Nucleus accumbens (tissue), 56 donors: ENCODE measurements at places on chromosomes 3 and 15.
A peak's percentile ranks its signal among the peaks of the same experiment; 100 is the strongest.

- no peak for DNase-seq
Observed at GRCh38 chr3:128922804-128923459, 43.5 kb downstream of the ACAD9 start.

DNA sequence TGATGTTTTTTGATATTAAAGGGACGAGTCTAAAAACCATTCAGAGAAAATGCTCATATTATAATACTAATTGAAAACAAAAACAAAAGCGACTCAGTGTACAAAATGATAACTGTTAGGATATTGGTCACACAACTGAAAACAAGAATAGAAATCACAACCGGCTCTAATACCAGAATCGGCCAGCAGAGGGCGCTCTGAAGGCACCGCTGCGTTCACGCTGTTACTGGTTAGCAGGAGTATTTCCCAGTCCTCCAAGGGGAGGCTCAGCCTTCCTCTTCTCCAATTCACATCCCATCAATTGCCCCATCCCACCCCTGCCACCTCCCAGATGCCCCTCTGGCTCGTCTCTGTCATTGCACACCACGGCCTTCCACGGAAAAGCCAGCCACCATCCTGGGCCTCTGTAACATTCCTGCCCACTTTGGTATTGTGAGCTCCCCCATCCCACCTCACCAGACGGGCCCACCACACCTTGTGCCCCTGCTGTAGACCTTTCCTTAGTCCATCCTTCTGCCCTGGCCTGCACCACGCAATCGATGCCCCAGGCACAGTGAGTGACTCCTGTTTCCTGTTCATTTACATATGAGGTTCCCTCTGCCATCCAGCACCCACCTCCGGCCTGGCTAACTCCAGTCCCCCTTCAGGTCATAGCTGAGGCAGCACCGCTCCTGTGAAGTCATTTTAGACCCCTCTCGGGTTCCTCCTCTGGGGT, 8.5 kb downstream of the FAM107A start:
- peak; percentile 74 for DNase-seq

- DNase-seq: no peak
Observed at GRCh38 chr3:47399531-47400270, 18.9 kb downstream of the PTPN23 start.

DNA sequence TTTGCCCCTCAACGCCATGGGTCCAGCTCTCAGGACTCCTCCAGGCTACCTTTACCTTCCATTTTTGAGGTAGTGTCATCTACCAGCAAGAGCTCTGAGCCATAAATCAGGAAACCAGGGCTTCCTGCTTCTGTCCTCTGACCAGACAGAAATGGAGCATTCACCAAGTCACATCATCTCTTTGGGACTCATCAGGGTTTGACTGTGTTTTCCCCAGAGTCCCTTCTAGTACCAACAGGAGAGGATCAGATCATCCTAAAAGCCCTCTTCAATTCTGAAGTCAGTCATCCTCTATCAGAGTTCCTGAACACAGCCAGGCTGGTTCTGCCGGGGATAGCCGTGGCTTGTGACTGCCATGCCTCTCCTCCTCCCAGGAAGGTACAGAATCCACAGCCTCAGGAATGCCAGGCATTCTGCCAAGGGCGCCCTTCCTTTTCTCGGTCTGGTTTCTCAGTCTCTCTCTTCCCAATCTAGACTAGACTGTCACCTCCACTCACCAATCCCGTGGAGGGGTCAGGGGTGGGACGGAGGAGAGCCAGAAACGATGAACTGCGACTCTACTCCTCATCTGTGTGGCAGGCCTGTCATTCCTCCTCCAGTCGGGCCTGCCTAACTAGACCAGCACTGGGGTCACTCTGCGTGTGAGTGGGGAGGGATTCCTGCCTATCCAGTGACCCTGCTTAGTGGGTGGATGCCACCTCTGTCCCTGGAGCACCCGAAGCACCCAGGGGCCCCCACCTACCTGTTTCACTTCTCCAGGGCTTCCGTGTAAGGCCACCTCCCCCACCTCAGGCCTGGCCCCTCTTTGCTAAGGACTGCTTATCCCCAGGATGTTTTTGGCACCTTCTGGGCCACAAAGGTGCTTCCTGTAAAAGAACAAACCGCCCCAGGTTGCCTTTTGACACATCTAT, 30.9 kb downstream of the CCNL1 start:
- DNase-seq: no peak

DNA sequence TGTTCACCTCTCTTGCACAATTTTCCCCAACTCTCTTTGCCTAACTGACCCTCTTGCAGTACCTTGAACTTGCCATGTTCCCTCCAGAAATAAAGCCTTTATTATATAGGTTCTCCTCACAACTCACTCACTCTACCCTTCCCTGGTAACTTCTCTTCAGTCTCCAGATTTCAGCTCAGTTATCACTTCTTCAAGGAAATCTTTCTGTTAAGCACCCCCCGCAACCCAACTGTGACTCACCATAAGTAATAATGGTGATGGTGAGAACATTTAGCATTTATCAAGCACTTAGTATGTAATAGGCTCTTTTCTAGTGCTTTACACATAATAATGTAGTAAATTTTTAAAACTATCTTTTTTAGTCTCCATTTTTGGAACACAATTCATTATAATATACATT, 8.1 kb upstream of the OR5K1 start:
- no peak for DNase-seq

DNA sequence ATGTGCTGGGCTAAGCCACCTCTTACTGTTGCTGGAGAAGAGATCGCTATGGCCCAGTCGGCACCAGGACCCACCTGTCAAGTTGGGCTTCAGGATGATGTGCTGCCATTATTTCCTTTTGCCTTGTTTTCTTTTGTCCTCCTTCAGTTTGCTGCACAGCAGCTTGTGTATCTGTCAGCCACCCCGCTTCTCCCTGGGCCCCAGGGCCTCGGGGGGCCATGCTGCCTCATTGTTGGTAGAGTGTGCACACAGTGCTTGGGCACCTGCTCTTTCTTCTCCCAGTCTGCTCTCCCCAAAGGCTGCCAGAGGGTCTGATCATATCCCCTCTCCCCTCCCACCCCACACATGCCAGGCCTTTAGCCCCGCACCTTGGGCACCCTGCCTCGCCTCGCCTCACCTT, 185.5 kb upstream of the ATP10A start:
- no peak for DNase-seq
